PC-3 (cell line): ENCODE measurements at places on chromosomes 3 and 15. TPM values are rescaled to one million over a fixed set of nuclear protein-coding genes. Genes with fewer than 3 reads are reported as not detected.

Gene COL7A1
- 7.9 and 10.6 TPM in 2 replicates for total RNA-seq

Gene PCLAF
- 34.7 and 52.4 TPM in 2 replicates for total RNA-seq

DNA sequence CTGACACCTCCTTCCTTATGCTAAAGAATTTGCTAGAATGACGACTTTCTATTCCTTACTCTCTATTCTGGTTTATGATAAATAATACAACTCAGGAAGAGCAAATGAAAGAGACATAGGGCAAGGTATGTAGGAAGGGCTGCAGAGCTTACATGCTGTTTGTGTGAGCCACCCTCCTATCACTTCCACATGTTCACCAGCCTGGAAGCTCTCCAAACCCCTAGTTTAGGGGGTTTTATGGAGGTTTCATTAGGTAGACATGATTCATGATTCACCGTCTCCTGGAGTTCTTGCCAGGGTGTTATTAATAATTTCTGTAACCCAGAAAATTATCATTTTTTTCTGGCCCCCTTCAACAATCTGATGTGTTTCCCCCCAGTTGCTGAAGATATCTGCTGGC lies 172.1 kb upstream of the COL8A1 start:
- peak; percentile 6 for DNase-seq

Gene DUT
- 76.9 and 85.2 TPM in 2 replicates for total RNA-seq

DNA sequence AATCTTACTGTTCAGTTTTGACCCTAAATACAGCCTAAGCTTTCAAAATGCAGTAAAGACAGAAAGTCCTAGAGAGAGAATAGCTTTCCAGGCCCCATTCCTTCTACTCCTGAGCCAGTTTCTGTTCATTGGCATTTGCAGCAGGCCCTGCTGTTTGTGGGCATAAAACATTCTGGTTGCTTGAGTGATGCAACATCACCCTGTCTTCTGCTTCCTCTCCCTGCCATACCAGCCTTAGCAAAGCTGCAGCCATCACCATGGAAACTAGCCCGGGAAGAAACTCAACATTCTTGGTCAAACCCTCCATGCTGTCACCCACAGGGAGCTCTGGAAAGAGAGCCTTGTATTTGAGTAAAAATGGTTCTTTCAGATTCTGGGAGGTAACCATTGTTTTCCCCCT lies 325.7 kb downstream of the MAGI1 start:
- no peak for DNase-seq

DNA sequence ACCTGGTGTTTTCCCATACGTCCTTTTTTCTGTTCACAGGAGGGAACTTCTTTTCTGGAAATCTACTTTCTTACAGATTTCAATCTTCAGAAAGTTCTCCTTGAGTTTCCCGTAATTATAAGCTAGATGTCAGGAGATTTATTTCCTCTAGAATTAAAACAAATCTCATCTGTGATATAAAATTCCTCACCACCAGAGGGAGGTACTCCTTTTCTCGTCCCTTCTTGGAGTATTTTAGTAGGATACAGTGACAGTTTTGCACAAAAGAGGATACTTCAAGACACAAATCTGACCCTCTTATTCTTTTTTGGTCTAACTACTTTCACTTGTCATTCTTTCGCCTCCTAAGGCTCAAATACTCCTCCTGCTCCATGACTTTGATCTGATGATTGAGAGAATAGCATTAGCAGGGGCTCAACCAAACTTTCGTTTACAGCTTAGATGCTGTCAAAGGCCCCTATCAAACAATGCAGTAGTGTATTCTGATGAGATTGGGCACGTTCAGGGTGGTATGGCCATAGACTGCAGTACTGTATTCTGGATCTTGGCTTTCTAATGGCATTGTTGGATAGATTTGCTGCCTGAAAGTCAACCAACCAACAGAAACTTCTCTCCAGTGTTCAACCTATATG lies 38.0 kb downstream of the TMEM41A start:
- peak; percentile 75 for DNase-seq

- DNase-seq: no peak
Measured at GRCh38 chr3:127185268-127185667, 7.7 kb upstream of the PRR23E start.

Gene SOX14
- total RNA-seq: not detected in 2 replicates

Gene UQCC5
- total RNA-seq: 14.5 and 26.1 TPM in 2 replicates

Gene PLSCR2
- 0.86 TPM in 1 of 2 replicates, not detected in the other for total RNA-seq

DNA sequence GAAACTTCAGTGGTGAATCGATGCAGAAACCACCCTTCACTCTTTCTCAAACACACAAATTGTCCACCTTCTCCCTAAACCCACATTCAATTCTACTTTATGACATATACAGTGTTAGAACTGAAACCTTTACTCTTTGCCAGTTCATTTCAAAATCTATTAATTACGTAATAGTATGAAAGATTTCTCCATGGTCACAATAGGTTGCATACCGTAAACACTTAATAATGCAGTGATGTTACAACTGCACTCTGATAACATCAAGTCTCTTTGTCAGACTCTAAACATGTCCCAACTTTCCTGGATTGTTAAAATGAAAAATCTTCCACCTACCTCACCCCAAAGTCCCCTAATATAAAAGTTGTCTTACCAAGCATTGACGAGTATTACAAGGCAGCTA lies 111.8 kb upstream of the PROK2 start:
- DNase-seq: no peak

DNA sequence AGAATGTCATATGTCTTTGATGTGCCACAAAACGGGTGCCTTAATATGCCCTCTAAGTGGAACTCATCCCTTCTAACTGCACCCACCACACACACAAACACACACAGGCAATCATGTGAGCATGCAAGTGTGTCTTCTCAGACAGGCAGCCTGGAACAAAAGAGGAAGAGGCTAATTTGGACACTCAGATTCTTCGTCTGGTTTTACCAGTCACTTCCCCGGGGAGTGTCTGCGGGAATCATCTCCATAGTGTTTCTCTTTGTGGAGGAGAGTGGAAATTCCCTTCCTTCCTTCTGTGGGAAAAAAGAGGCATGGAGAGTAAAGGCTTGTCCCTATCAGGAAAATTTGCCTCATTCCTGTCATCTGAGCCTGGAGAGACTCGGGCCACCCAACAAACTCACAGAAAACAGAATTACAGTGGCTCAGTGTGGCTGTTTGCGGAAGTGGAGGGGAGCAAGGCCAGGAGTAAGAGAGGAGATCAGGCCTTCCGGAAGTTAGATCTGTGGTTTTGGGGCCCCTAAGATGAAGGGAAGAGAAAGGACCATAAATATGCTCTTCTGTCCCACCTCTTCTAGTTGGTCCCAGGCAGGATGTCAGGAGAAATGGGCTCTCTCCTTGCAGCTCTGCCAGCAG lies 212.6 kb upstream of the SEMA6D start:
- no peak for DNase-seq
